Aorta (tissue), 5 donors: ENCODE measurements at places on chromosomes 4 and X.

DNA sequence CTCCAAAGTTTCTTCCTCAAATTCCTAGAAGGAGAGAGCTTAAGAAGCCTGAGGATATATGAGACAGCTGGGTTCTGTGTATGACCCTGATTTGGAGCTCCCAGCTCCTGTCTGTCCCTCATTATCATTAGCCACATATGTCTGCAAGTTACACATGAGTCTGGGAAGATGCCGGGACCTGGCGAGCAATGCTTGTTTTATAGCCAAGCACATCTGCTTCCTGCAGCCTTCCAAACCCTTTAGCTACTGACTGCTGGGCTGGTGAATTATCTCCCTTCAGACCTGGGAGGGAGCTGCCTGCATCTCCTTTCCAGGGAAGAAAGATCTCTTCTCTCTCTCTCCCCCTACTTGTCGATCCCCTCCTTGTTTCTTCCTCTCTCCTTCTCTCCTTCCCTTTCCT, 556.7 kb upstream of the BOD1L1 start:
- DNase-seq, result no peak

- no peak for DNase-seq
Observed at GRCh38 chrX:80021621-80022020, 7.1 kb downstream of the TBX22 start.

- no peak for DNase-seq
Observed at GRCh38 chr4:132981611-132982010, 167.5 kb upstream of the PCDH10 start.

GRCh38 chr4:2619459-2619858, 83.0 kb downstream of the FAM193A start:
- peak; percentile 24 for DNase-seq

GRCh38 chr4:184695178-184695896, 38.6 kb downstream of the CENPU start:
- no peak for DNase-seq

GRCh38 chrX:101803451-101803850, 128.4 kb downstream of the ZMAT1 start:
- no peak for DNase-seq

- no peak for DNase-seq
Observed at GRCh38 chrX:67384403-67384802, 159.4 kb upstream of the AR start.

DNA sequence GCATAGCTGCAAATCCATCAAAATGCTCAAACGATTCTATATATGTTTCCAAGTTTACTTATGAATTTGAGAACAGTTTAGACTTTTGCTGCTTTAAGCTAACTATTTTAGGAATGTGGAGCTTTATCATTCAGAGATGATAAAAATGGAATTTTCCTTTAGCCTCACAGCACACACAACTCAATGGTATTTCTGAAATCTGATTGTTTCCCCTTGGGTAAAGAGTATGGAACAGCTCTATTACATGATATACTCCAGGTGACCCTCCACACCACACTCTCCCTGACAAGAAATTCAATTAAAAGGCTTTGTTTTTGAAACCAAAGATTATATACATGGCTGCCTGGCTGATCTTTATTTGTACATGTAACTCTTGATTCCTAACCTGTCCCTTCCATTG, 120.0 kb downstream of the LUZP4 start:
- DNase-seq, result no peak

- DNase-seq, result no peak
Observed at GRCh38 chr4:148329751-148330150, 112.5 kb downstream of the NR3C2 start.

DNA sequence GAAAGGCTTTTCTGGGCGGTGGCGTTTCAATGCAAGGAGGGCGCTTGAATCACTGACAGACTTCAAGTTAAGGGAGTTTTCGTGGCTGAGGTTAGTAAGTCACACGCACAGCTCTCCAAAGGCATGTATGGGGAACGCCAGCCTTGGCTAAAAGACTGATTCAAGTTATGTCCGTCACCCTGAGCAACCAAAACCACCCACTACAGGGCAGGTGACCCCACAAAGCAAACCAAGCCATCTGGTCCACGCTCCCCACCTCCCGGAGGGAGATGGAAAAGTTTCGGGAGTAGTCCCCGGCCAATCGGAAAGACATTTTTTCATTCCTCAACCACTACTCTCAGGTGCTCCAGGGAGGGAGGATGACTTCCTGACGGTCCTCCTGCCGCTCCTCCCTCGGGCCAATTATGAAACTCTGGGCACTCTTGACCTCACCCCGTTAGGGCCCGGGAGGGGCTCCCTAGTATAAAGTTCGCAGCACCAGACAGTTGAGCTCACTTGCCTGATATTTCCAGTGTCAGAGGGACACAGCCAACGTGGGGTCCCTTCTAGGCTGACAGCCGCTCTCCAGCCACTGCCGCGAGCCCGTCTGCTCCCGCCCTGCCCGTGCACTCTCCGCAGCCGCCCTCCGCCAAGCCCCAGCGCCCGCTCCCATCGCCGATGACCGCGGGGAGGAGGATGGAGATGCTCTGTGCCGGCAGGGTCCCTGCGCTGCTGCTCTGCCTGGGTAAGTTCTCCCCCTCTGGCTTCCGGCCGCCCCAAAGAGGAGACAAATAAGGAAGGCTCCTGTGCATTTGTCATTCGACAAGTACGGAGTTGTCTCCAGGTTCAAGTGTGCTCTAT, at the start of gene EREG:
EREG (plus strand) TSS at position 494 of the 840 bp plus-strand sequence; CDS start at position 658, 164 bp downstream.
- peak; percentile 80 for DNase-seq

- DNase-seq, result no peak
Observed at GRCh38 chrX:82676386-82676785, 831.7 kb upstream of the POU3F4 start.

GRCh38 chr4:181550381-181550780, 692.8 kb upstream of the TENM3 start:
- DNase-seq, result no peak

DNA sequence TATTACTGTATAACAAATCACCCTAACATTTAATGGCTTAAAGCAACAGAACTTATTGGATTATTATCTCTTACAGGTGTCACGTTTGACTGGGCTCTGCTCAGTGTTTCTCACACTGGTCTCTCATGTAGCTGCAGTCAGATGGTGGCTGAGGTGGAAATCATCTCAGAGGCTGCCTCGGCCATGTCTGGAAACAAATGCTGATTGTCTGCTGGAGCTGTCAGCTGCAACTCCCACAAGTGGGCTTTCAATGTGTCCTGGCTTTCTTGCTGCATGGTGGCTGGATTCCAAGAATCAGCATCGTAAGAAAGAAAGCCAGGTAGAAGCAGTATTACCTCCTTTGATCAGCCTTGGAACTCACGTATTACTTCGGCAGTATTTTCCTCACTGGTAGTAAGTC, 277.6 kb downstream of the SPANXN1 start:
- DNase-seq, result no peak

GRCh38 chr4:81632581-81633299, 161.0 kb upstream of the RASGEF1B start:
- no peak for DNase-seq

DNA sequence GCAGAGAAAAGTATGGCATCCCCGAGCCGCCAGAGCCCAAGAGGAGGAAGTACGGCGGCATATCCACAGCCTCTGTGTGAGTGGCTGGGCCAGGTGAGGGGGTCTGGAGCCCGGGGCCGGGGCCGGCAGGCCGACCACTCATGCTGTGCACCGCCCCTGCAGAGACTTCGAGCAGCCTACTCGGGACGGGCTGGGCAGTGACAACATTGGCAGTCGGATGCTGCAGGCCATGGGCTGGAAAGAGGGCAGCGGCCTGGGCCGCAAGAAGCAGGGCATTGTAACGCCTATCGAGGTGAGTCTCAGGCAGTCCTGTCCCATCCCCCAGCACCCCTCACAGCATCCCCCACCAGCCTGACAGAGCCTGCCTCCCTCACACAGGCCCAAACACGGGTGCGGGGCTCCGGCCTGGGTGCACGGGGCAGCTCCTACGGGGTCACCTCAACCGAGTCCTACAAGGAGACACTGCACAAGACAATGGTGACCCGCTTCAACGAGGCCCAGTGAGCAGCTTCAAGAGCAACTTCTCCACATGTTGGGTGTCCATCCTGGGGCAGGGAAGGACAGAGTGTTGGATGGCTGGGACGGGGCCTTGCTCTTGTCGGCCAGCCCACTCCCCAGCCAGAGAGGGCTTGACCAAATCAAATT, 7.4 kb upstream of the UBA1 start:
- DNase-seq, result peak; percentile 29

DNA sequence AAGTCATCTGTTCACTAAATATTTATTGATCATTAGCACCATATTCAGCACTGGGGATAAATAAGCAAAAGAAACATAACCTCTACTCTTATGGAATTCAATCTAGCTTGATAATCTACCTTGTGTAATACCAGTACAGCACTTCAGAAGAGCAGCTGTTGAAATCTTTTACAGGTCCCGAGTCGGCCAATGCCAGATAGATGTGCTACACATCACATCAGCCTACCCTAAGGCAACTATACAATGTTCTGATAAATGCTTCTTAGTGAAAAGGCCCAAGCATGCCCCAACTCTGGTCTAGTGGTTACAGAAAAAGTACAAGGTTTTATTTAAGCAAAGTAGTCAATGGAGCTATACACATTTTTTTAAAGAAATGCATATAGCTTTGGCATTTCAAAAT, 68.7 kb downstream of the MAPK10 start:
- no peak for DNase-seq

DNA sequence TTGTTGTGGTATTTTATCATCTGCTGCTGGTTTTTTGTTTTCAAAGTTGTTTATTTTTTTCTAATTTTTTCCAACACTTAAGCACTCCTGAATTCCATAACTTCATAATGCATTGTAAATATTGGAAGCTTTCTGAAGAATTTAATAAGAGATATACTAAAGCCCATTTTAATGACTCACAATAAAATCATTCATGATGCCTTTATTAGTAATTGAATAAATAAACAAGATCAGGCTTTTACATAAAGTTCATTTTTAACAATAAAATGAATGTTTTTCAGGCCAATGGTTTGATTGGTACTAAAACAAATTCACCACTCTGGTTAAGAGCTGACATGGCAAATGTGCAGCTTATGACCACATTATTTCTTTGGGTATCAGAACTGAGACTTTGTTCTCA, 408.2 kb upstream of the SMIM31 start:
- no peak for DNase-seq

GRCh38 chr4:43373201-43373600, 480.7 kb downstream of the GRXCR1 start:
- DNase-seq, result no peak

DNA sequence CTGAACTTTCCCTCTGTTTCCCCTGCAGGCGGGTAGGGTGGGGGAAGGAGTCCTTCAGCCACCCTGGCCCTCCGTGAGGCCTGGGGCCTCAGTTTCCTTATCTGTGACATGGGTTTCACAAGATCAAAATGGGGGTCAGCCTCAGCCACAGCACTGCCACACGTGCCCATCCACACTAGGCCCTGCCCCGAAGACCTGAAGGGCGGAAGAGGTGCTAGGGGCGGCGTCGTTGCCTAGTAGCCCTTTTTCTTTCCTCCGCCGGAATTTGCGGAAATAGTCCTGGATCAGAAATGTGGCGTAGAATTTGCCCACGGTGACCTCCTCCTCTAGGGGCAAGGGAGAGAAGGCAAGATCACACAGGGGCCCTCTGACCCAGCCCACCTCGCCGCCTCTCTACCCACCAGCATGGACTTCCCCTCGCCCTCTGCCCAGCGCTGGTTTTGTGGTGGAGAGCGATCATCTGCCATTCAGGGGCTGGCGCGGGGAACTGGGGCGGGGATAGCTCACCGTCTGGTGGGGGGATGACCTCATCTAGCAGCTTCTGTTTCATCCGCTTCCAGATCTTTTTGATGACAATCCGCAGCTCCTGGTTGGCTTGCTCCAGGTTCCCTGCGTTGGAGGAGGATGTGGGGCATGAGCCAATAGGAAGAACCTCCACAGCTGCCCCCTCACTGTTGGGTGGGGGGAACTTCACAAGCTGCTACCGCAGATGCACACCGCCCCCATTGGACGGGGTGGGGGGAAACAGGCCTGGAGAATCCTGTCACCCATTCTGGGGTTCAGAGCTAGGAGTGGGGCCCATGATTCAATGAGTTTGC, 9.7 kb upstream of the SYP start:
- no peak for DNase-seq

DNA sequence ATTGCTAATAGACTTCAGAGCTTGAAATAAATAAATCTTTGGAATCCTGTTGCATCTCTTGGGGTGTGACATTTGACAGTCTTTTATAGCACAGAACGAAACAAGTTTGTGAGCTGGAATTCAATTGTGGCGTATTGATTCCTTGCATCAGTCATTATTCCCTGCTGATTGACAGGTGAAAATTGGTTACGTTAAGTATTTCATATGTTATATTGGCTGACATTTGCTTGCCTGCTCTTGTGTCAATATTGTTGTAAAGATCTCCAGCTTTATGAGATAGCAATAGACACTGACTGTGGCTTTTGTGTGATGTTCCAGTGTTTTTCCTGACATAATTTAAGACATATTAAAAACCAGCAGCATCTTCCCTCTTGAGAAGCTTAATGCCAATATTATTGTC, 644.4 kb upstream of the FAM241A start:
- no peak for DNase-seq

DNA sequence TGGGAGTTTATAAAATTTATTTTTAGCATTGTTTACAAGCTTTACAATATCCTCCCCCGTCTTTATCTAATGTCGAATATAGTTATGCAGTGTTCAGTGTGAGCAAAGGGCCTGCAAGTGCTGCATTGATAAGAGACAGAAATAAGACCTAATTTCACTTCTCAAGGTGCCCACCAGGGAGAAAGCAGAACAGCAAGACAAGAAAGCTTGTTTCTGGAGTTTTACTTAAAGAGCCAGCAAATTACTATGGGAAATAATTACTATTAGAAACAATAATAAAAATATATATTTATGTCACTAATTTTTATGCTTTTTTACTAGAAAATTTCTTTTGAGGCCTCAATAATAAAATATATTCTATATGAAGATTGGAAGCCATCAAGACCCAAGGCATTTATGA, 2677.7 kb downstream of the ARAP2 start:
- DNase-seq, result no peak

- no peak for DNase-seq
Observed at GRCh38 chr4:3464349-3464905, 1.3 kb downstream of the DOK7 start.

GRCh38 chr4:19348746-19349145, 903.0 kb upstream of the SLIT2 start:
- DNase-seq, result no peak

GRCh38 chr4:3522326-3522640, 9.9 kb downstream of the LRPAP1 start:
- DNase-seq, result peak; percentile 67

GRCh38 chrX:40434947-40435346, 145.8 kb upstream of the ATP6AP2 start:
- no peak for DNase-seq

- peak; percentile 67 for DNase-seq
Observed at GRCh38 chrX:119488749-119489148, 20.5 kb downstream of the SLC25A5 start.

GRCh38 chrX:129808829-129809796, 29.4 kb downstream of the SASH3 start:
- no peak for DNase-seq

- no peak for DNase-seq
Observed at GRCh38 chrX:4263030-4263803, 549.8 kb upstream of the PRKX start.

- DNase-seq, result no peak
Observed at GRCh38 chr4:176163041-176163440, 32.3 kb downstream of the SPATA4 start.
